Suppressor macrophage treated with lipopolysaccharide for 4 hours (primary cell): ENCODE measurements at places on chromosomes 2 and 18.

DNA sequence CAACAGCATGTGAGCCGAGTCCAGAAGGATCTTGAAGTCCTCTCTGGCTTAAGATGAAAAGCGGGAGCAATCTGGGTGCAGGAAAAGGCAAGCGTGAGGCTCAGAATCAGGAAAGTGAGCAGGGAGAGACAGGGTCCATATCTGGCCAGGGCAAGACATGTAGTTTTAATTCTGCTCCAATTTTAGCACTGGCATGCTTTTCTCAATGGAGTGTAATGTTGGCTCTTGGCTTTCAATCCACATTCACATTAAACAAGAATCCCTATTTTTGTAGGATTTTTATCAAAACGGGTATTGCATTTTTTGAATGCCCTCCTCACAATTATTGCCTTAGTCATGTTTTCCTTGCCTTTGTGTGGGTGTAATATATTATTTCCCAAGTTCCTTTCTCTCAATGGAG lies 6.0 kb downstream of the SPATA3 start:
- DNase-seq, result no peak

GRCh38 chr18:76401498-76401897 lies 93.5 kb downstream of the ZNF516 start:
- no peak for DNase-seq

DNA sequence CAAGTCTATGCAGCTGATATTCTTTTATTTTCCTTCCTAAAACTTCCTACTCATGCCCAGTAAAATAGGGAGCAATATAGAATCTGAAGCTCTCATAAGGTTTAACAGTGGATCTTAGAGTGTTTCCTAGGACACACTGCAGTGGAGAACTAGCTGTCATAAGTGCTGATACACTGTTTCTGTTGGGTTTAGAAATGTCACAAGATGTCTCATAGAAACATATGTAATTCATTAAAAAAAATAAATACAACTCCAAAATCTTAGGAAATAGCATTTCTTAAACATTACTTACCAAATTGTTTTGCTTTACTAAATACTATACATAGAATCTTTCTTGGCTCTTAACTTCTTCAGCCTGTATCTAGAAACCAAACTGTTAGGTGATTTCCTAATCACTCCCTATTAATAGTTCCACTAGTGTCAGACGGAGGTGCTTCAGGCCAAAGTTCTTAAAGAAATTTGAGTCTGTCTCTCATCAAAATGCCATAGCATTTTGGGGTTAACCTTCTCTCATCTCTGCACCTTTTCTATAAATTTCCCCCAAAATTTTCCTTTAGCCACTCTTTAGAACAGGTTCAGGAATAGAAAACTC lies 93.7 kb downstream of the CERKL start:
- DNase-seq, result no peak

DNA sequence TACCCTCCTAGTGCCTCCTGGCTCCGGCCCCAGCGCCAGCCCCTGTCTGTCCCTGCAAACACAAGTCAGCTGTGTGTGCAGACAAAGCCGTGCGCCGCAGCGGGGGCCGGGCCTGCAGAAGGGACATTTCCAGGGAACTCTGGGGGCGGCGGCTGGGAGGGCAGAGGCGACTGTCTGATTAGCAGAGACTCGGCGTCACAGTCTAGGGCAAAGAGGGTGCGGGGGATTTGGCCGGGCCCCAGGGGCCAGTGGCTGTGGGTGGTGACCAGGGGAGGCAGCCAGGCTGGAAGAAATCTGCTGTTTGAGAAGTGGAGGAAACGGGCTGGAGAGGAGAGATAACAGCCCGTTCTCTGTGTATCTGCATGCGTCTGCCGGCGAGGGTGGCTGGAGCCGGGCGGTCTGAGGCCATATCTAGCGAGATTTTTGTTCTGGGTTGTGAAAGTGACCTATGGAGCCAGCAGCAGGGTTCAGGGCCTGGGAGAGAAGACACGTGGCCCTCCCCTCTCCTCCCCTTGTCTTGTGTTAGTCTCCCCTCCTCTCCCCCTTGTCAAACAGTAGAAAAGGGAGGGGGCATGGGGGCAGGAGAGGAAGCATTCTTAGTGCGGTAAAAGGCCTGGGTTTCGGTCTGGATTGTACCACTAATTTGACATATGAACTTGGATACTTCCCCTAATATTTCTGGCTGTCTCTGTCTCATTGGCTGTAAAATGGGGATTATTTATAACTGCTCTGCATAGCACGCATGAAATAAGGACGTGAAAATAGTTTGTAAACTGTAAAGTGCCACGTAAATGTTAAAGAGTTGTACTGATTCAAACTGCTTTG lies 169.4 kb downstream of the SMAD7 start:
- DNase-seq, result peak; percentile 73

GRCh38 chr2:120993661-120994060 lies 258.0 kb downstream of the GLI2 start:
- DNase-seq, result no peak

DNA sequence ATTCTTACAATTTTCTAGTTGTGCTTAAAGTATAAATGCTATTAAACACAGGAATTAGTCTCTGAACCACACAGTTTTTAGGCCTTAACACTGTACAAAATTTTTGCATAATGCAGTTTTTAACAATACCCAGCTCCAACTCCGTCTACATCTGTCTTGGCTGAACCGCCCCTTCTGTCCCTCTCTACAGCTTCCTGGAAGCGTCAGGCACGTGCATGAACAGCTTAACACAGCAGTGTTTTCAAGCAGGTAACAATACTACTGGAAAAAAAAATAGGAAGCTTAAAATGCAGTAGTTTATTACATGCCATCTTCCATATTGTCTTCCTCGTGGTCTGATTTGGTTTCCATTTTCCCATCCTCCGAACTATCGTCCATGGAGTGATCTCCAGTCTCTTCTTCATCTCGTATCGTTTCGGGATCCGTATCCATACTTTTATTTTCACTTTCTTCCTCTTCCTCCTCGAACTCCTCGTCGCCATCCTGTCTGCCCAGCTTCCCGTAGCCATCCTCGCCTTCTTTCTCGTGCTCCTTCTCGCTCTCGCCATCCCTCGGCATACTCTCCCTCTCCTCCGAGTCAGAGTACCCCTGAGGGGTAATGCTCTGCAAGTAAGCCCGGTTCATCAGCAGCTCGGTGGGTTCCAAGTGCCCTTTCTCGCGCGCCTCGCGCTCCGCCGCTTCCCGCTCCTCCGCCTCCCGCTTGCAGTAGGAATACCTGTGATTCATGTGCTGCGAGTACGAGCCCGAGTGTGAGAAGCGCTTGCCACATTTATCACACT lies 130.6 kb downstream of the ZEB2 start:
- no peak for DNase-seq

GRCh38 chr2:7567646-7568045 lies 650.4 kb downstream of the RNF144A start:
- DNase-seq, result no peak

- no peak for DNase-seq
These were observed 66.2 kb upstream of the CTDP1 start for GRCh38 chr18:79613186-79613931.

- DNase-seq, result no peak
These were observed 552.9 kb upstream of the TNP1 start for GRCh38 chr2:217412721-217413120.

DNA sequence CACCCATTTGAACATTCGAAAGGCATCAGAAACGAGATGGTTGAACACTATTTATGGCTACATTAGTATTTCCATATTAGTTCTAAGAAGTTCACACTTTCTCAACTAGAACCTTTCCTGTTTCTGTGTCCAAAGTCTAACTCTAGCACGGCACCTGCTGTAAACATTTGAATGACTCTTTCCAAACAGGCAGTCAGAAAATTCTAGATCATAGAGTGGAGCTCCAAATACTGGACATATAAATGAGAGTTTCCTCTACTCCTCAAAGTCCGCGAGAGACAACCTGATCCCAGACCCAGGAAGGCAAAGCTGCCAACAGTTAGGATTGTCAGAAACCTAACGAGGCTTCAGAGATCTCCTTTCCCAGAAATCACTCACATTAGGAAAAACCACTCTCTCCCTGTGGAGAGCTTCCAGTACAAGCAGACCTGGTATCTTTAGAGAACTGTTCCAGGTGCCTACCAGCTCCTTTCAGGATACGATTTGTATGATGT lies 10.6 kb downstream of the RND3 start:
- no peak for DNase-seq

DNA sequence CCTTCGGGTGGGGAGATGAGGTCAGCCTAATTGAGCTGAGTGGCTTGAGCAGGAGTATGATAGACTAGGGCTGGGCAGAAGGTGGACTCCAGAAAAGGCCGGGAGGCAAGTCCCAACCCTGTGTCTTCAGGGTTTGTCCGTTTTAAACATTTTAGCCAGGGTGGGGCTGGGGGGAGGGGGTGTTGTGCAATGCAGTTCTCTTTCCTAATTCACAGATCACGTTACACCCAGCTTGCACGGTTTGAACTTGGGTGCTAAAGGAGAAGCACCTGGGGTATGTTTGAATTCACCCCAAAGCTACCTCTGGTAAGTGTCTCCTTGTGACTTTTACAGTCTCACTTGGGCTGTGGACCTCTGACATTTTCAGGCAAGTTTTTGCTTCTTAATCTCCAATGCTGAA lies 233.3 kb downstream of the AGAP1 start:
- DNase-seq, result no peak

DNA sequence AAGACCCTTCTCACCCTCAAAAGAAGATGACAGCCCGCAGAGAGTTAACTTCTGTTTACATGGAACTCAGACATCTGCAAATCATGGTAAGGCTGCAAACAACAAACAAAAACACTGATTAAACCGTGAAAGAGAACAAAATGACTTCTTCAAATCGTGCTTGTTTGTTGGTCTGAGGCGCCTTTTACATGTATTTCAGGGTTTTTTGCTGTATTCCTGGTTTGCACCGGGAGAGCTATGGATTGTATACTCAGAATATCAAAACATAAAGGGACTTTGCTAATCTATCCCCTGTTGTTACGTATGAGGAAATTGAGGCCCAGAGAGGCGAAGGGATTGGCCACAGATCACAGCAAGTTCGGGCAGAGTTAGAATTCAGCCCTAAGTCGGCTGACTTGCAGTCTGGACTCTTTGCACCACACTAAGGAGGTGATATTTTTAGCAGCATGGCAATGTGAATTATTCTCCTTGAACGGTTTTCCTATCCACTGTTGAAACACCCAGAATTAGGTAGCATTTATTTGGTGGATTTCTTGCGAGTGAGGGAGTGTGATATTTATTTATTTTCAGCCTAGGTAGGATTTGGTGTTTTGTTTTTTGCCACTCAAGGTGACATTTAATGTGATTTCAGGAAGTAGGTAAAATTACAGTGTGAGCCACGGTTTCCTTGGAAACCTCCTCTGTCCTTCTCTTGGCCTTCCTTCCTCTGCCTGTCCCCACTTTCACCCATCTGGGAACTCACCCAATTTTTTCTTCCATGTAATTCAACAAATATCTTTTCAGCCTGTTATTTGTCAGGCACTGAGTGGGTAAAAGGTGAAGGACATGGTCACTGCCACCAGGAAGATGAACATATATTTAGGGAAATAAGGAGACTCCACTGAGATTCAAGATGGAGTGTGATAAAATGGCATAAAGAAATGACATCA lies 980 bp upstream of the PDE6D start:
- peak; percentile 47 for DNase-seq

- no peak for DNase-seq
These were observed 10.0 kb upstream of the VPS54 start for GRCh38 chr2:64029116-64029665.

- no peak for DNase-seq
These were observed 6.8 kb downstream of the SFT2D3 start for GRCh38 chr2:127707890-127708648.

DNA sequence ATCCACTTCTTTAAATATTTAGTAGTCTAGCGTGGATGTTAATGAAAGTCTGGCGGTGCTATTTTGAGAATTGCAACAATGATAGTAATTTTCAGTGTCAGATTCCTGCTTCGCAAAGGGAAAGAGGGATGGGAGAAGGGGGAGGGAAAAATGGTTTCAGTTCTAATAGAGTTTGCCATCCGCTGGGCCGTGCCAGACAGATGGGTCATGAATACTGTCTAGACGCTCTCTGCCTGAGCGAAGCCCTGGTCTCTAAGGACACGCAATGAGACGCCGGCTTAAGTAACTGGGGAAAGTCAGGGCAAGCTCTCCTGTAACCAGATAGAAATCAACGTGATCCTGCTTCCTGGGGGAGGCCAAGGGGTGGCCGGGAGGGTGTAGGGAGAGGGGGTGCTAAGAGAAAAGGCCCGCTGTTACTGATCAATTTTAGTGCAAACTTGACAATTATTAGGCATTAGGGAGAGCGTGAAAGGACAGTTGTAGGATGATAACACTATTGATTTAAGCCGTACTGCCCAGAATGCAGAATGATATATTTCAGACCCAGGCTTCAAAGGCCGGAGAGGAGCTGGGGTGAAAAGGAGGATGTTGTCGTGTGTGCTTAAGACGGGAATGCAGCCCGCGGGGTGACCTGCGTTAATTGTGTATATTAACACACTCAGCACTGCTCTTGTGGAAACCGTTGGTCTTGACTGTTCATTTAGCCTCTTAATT lies 229.2 kb downstream of the LDLRAD4 start:
- DNase-seq, result no peak

- DNase-seq, result peak; percentile 40
These were observed 24.8 kb upstream of the STARD7 start for GRCh38 chr2:96233436-96233835.

GRCh38 chr18:50880119-50880465 lies 1.2 kb downstream of the ME2 start:
- no peak for DNase-seq

- no peak for DNase-seq
These were observed 295 bp upstream of the MTX2 start for GRCh38 chr2:176268976-176269318.

DNA sequence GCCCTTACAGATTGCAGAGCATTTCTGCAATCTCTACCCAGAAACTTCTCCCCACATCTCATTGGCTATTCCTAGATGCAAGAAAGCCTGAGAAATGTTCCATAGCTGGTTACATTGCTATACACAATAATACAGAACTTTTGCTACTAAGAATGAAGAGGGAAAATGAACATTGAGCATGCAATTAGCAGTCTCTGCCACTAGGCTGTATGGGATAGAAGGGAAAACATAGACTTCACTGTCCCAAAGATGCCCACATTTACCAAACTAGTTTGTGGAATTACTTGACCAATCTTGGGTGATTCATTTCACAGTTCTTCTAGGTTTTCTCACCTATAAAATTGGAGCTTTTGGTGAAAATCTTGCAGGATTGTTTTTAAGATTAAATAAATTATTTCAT lies 265.7 kb upstream of the NT5C1B start:
- no peak for DNase-seq

- peak; percentile 91 for DNase-seq
These were observed 132.7 kb upstream of the XPO1 start for GRCh38 chr2:61670591-61671501.

DNA sequence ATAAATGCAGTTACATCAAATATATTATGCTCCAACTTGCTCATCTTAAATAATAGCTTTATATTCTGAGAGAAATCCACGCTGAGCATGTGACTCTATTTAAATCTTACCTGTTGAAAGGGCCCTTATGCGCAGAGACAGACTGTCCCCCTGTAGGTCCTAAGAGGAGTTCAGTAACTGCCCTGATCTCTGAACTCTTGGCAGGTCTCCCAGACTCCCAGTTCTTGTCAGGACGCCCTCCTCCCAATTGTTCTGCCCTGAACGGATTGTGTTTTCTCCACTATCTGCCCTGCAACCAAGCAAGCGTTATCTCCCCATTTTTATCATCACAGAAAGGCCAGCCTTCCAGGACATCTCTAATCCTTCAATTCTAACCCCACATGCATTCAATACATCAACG lies 954.6 kb downstream of the TSN start:
- DNase-seq, result no peak

GRCh38 chr18:7980136-7980535 lies 413.0 kb downstream of the PTPRM start:
- DNase-seq, result peak; percentile 0

- DNase-seq, result no peak
These were observed 84.2 kb upstream of the MAPK4 start for GRCh38 chr18:50475538-50476193.
